Left kidney (tissue), 8 donors: ENCODE measurements at places on chromosomes 6 and 20.

GRCh38 chr6:26017632-26017966 lies 55.0 kb downstream of the TRIM38 start:
- peak; percentile 93 for DNase-seq

DNA sequence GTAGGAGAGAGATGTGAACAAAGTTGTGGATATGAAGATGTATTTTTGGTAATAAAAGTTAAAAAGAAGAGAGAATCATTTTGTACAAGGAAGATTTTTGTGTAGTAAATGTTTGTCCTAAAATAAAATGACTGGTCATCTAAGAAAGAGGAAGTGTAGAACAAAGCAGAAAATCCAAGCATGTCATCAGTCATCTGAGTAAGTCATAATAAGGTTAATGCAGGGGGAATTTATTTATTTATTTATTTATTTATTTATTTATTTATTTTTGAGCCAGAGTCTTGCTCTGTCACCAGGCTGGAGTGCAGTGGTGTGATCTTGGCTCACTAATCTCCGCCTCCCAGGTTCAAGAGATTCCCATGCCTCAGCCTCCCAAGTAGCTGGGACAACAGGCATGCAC lies 15.7 kb upstream of the CGA start:
- DNase-seq = no peak

DNA sequence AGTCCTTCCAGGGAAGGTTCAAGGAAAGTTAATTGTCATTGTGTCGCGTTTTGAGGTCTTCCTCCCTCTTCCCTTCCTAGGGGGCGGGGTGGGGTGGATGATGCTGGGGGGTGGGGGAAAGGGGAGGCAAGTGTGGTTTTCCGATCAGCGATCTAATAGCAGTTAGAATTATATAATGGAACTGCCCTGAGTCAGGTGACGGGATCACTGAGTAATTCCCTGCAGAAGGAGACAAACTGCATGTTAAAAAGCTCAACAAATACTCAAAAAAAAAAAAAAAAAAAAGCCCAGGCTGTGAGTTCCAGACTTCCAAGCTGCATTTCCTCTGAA lies 240.4 kb downstream of the PHACTR1 start:
- DNase-seq = no peak

DNA sequence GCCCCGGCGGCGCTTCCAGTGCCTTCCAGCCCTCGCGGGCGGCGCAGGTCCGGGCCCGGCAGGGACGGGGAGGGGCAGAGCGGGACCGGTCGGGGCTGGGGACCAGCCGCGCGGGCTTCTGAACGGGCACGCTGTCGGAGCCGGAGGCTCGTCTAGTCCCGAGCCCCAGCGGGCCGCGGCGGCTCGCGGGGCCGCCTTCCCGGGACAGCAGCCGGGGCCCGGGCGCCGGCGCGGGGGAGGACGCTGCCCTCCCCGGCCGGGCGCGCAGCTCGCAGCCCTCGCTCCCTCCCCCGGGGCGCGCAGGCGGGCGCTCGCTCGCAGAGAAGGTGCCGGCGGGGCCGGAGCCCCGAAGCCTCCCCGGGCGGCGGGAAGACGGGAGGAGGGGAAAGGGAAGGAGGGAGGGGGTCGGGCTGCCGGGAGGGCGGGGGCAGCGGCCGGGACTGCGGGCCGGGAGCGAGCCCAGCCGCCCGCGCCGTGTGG lies 696 bp upstream of the SIRPA start:
- peak; percentile 61 for DNase-seq

DNA sequence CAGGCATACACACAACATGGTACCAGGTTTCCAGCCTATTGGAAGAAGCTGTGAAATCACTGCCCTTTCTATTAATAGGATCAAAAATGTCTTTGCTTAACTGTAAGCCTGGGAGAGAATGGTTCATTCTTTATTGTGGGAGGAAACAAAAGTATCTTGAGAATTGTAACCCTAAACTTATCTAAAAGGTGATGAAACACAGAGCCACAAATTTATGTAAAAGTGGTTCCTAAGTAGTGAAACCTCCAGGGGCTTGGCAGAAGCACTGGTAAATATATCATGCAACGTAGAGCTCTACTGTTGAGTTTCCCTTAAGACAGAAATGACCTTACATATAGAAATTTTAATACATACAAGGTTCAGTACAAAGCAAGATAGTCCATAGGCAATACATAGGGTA lies 17.2 kb upstream of the NOX3 start:
- DNase-seq = no peak

DNA sequence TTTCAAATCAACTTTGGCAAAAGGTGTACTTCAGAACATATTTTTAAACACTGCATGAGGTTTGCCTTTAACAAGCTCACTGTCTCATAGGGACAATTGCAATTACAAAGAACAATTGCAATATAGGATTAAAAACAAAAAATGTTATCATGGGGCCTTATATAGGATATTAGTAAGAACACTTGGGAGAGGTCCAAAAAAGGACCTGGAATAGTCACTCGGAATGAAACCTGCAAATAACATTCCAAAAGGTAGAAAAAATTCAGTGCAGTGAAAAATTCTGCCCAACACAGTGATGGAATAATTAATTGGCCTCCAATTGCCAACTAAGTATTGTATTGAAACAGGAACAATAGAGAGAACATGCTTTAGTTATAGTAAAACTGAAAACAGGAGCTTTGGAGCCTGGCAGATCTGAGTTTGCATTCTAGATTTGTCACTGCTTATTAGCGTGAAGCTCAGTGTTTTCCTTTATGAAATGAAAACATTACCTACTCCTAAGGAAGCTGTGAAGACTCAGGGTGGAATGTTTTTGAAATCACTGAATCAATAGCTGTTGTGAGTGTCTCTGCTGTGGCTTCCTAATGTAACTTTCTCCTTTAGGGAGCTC lies 172.6 kb upstream of the BMP5 start:
- no peak for DNase-seq

GRCh38 chr6:33481192-33481591 lies 26.8 kb downstream of the ZBTB9 start:
- no peak for DNase-seq

DNA sequence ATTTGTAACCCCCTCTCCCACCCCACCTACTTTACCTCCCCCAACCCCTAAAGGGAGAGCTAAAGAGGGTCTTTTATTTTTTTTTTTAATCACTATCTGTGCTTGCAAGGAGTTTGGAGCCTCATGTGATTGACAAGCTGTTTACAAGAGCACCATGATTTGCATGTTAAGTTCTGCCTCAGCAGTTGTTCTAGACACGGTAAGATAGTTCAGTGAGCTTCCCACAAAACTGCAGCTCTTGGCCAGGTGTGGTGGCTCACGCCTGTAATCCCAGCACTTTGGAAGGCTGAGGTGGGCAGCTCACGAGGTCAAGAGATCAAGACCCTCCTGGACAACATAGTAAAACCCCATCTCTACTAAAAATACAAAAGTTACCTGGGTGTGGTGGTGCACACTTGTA lies 5.0 kb upstream of the PXDC1 start:
- no peak for DNase-seq

- DNase-seq = no peak
Observed at GRCh38 chr6:116444575-116444974, 16.6 kb upstream of the CALHM6 start.

GRCh38 chr6:42260396-42260888 lies 42.8 kb upstream of the MRPS10 start:
- no peak for DNase-seq
